ENCODE measurements at places on chromosomes 16 and 17.
A peak's percentile ranks its signal among the peaks of the same experiment; 100 is the strongest.

DNA sequence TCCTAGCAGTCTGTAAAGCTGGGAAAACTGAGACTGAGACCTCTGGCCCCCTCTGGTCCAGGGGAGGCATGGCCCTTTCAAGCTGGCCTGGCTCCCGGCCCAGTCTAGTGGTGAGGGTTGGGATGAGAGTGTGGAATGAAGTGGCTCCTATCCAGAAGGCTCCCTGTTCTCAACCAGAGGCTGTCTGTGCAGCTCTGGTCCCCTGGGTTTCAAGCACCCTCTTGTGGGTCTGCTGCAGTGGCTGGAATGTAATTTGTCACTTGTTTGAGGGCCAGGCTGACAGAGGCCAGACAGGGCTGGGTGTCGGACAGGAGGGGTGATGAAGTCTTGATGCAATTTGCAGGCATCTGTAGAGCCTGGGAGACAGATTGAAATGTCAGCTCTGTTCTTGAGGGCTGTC lies 22.1 kb upstream of the PHF12 start:
- DNase-seq: peak; percentile 55

DNA sequence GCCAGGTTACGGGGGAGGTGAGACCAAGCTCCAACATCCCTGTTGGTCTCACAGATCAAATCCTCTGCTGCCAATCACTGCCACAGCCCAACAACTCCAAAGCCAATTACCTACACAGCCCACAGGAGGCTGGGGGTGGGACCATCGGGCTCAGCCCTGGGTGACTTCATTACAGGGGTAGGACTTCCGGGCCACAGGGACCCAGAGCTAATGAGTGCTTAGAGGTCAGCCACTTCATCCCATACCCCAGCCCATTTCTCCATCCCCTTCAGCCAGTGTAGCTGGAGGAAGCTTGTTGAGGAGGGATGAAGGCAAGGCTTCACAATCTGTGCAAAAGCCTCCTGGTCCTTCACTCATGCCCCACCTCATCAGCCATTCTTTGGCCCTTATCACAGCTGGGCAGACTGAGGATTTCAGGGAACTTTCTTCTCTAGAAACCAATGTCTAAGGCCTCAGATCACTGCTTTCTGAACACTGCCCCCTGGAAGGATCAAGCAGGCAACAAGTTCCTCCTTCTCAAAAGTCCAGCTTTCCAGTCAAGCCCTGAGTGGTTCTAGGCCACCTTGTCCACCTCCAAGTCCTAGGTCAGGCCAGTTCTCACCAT lies 5.8 kb downstream of the FOXN1 start:
- DNase-seq: no peak

- peak; percentile 70 for DNase-seq
Measured at GRCh38 chr16:68640972-68641371, 4.1 kb upstream of the CDH3 start.

GRCh38 chr17:61426482-61427304 lies 25.5 kb upstream of the TBX4 start:
- DNase-seq: peak; percentile 23

DNA sequence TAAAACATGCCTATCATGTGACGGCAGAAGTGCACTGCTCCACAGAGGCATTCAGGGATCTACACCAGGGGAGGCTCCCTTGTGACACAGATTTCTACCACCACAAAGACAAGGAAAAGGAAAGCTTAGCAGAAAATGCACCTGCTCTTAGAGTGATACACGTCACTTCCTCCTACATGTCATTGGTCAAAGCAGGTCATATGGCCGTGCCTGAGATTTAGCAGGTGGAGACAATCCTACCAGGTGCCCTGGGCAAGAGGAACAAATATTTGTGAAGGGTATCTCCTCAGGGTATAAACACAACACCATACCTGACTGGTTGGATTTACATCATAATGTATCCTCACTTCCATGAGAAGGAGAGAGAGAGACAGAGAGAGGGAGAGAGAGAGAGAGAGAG lies 362.1 kb downstream of the HS3ST4 start:
- no peak for DNase-seq

GRCh38 chr16:12009462-12009861 lies 32.9 kb downstream of the SNX29 start:
- DNase-seq: no peak

DNA sequence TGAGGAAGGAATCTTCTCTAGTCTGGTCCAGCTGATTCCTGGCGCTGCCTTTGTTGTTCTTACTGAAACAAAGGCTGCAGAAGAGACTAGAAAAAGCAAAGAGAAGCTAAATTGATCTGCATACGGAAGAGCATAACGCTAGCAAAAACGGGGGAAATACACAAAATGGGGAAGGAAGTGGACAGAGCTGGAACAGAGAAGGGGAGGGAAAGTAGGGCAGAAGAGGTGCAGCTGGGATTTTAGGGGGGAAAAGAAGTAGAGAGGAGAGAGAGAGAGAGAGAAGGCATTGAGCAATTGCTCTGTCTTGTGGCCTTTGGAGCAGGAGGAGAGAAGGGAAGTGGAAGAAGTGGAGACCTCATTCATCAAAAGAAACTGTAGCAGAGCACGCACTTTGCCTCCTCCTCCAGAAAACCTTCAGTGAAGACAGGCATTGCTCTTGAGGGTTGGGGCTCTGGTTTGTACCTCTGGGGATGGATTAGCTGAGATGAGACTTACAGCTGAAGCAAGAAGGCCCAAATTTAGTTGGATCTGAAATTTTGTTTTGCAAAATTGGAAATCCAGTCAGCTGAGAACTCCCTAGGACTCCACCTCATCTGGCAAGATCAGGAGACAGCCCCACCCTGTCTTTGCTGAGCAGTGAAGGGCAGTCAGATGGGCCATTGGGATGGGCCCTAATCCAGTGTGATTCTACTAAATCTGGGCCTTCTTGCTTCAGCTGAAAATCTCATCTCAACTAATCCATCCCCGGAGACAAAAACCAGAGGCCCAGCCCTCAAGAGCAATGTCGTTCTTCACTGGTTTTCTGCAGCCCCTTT lies 55.8 kb downstream of the CDRT4 start:
- DNase-seq: no peak

DNA sequence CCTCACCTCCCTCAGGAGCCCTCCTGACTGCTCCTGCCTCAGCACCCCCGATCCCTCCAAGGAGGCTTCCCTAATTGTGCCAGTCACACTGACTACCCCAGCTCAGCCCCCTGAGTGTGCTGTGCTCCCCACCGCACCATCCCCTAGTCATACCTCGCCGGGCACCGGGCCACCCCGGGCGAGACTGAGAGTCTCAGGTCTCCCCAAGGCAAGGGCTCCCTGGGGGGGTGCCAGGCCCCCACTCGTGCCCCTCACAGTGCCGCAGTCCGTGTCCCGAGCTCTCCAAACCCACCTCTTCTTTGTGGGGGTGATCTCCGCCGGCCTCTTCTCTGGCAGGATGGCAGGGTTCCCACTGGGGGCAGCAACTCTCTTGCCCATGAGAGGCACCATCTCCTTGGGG lies 3.2 kb downstream of the TRPV3 start:
- DNase-seq: no peak

DNA sequence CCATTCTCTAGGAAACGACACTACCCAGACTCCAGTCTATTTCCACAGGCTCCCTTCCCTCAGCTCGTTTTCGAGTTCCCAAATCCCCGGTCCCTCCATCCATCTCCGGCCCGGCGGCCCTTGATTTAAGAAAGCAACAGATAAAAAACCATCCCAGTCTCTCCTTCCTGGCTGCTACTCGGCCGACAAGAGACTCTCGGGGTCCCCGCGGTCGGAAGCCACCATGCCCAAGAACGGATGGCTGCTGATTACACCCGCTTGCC lies 182 bp downstream of the RPL26 start:
- no peak for DNase-seq

DNA sequence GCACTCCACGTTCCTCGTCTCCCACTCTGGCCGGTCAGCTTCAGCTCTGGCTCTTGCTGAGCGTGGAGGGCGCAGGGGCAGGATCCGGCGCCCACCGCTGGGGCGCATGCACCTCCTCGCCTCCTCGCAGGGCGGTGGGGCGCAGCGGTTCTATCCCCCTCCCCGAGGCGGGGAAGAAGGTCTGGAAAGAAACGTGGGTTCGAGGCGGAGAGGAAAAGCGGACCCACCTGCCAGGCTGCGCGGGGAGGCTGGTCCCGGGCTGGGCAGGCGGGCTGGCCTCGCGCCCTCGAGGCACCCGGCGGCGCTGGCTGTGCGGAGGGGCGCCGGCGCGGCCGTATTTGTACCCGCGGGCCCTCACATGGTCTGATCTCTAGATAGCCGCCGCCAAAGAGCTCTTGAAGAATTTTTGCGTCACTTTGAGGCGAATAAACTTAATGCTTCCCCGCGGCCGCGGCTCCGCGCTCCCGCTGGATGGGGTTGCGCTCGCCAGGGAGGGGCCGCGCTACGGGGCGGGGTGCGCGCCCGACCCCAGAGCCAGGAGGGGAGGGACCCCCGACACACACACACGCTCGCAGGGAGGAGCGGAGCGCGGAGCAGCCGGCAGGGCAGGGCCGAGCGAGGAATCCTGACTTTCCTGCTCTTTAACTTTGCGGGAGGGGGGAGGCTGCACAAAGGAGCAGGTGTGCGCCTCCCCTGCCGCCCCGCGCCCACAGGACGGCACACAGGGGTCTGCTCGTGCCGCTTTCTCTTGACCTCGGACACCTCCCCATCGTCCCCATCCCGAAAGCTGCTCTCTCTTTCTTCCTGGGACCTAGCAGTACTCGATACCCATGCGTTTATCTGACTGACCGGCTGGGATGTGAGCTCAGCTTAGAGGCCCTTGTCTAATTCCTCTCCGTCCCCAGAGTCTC lies at the start of gene SLC6A4:
Gene SLC6A4 (minus strand): TSS at position 312 of the 911 bp plus-strand sequence. CDS start 13,739 bp downstream, outside the sequence.
- peak; percentile 76 for DNase-seq

- DNase-seq: no peak
Measured at GRCh38 chr17:49577963-49578362, 2.3 kb downstream of the NXPH3 start.

- no peak for DNase-seq
Measured at GRCh38 chr16:67910158-67910557, 17.1 kb downstream of the PSKH1 start.

DNA sequence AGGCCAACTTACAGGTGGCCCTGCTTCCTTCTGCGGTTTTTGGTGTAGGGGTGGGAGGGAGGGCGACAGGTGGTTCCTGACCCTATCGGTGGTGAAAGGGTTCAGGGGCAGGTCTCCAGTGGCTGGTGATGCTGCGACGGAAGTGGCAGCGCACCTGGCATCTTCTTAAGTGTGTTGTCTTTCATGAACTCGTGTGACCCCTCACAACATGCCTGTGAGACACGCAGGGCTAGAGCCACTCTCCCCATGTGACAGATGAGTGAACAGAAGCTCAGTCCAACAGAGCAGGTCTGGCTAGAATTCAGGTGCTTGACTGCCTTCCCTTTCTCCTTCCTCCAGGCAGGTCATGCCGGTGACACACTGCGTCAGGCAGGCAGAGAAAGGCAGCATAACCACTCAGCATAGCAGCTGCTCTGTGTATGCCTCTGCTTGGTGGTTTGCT lies 8.0 kb downstream of the TNFAIP1 start:
- DNase-seq: no peak

DNA sequence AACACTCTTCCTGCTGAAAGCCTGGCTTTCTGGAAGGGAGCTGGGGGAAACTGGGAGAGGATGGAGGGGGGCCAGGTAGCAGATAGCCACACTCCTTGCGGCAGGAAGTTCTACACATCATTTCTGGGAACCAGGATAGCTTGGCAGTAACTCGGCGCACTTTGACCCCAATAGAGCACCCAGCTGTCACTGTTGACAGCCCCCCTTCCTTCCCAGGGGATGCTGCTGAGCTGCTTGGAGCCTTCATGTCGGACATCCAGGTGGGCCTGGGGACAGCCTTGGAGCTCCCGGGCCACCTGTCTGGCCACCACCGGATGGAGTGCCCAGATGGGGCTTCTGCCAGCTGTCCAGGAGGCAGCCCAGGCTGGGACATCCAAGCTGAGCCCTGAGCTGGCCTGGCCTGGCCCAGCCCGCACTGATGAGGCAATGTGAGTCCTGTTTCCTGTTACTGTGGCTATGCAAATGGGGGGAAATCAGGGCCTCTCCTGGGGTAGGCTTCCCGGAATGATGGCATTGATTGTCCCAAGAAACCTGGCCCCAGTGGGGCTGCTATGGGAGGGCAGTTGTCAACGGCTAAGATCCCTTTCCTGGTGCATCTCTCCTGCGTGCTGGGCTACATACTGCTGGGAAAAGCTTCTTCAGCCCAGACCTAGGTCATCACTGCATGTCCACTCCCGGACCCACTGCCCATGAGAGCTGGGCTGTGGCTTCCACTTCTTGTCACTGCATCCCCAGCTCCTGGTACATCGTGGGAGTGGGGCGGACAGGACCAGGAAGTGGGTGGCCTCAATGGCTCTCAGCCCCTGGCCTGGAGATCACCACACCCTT lies 50.0 kb downstream of the SOCS1 start:
- DNase-seq: peak; percentile 32

DNA sequence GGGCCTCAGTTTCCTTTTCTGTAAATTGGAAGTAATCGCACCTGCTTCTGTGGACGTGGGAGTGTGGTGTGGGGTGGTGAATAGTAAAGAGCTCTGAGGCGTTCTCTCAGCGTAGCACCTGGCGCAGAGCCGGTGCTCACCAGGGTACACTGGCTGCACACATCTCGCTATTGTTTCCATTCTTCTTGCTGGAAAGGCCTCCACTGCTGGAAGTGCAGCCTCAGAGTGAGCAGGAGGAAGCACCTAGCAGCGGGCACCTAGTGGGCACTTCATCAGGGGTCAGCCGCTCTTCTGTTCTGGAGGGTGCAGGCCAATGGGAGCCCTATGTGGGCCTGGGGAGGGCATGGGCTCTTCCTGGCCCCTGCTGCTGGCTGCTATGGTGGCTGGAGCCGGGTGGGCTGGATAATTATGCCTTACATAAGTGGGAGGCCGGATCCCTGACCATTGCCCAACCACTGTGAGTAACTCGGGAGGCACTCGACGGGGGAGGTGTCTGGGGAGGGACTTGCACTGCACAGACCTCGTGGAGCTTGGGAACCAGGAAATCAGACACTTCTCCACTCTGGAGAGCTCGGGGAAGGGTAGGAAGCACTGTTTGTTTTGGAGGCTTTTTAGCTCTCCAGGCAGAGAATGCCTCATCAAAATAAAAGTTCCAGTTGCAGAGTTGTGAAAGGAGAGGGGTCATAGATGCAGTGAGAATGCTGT lies 1.7 kb downstream of the MAP2K3 start:
- peak; percentile 78 for DNase-seq

DNA sequence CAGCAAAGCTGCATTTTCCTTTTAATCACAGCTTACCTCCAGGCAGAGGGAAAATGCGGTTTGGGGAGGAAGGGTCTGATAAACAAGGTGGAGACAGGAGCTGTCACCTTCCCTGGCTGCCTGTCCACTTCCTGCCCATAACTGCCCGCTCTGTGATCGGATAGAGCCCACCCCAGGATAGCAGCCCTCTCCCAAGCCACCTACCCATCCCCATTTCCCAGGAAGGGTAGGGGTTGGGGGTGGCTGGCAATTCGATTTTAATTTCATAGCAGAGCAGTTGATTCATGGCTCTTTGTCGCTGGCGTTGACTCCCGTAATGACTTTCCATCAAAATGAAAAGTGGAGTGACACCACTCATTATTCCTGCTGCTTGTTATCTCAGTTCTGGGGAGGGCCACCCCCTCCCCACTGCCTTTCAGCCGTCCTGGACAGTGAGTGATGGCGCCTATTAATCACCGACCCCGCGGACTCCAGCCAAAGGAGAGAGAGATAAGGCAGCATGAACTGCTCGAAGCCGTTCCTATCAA lies 11.2 kb downstream of the CDK5RAP3 start:
- DNase-seq: peak; percentile 37

GRCh38 chr16:67150833-67151396 lies at the start of gene B3GNT9:
B3GNT9 (minus strand) TSS chr16:67150998; CDS start chr16:67150485, 513 bp downstream.
- DNase-seq: peak; percentile 60

All from ELF-1 (cell line).